WTC11 (cell line): ENCODE measurements at places on chromosomes 13 and 19.
A peak's percentile ranks its signal among the peaks of the same experiment; 100 is the strongest.

- no peak for DNase-seq
Measured at GRCh38 chr13:32940601-32941000, 75.6 kb upstream of the KL start.

GRCh38 chr13:36377826-36378468 is 31.8 kb upstream of the SPART start:
- no peak for DNase-seq

- no peak for DNase-seq
Measured at GRCh38 chr13:27971776-27972477, 2.8 kb upstream of the CDX2 start.

- DNase-seq = no peak
Measured at GRCh38 chr19:40592170-40592569, 9.0 kb upstream of the LTBP4 start.

GRCh38 chr13:93344048-93344705 is 117.6 kb downstream of the GPC6 start:
- no peak for DNase-seq

- no peak for DNase-seq
Measured at GRCh38 chr13:63614874-63615612, 2199.4 kb upstream of the PCDH20 start.

DNA sequence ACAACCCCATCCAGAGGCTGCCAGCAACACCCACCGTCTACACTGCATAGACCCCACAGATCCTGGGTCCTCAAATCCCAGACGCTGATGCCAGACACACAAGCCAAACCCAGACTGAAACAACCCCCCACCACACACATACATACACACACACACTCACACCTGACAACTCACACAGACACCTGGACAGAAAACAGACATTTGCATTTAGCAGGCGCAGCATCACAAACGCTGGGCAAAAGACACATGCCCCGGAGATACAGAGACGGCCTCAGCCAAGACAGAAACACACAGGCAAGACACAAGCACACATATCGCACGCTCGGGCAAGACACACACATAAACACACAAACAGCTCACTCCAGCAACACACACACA is 1.3 kb downstream of the BBC3 start:
- DNase-seq = no peak

DNA sequence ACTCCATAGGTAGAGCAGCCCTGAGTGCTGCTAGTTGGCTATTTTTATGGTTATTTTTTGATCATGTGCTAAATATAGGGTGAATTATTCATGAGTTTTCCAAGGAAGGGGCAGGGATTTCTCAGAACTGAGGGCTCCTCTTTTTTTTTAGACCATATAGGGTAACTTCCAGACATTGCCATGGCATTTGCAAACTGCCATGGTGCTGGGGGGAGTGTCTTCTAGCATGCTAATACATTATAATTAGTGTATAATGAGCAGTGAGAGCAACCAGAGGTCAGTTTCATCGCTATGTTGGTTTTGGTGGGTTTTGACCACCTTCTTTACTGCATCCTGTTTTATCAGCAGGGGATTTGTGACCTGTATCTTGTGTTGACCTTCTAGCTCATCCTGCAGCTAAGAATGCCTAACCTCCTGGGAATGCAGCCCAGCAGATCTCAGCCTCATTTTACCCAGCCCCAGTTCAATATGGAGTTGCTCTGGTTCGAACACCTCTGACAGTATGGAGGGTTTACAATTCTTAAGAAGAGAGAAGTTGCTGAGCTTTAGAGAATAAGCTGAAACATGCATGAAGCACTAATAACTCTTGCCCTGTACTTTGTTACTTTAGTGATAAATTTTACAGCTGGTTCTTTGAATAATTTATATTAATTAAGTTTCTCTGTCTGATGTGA is 31.7 kb downstream of the CEACAM1 start:
- no peak for DNase-seq

DNA sequence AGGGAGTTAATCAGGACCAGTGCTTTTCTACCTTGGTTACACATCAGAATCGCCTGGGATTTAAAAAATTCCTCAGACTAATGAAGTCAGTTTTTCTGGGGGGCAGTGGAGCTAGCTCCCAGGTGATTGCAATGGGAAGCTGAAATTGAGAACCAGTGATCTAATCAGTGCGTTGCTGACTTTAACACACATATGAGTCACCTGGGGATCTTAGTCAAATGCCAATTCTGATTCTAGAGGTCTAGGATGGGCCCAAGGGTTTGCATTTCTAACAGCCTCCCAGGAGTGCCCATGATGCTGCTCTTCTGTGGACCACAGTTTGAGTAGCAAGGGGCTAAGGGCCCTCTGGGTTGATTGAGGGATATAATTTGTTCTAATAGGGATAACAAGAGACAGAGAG is 54.5 kb downstream of the KL start:
- no peak for DNase-seq

- no peak for DNase-seq
Measured at GRCh38 chr13:28037399-28037798, 48.9 kb upstream of the URAD start.

DNA sequence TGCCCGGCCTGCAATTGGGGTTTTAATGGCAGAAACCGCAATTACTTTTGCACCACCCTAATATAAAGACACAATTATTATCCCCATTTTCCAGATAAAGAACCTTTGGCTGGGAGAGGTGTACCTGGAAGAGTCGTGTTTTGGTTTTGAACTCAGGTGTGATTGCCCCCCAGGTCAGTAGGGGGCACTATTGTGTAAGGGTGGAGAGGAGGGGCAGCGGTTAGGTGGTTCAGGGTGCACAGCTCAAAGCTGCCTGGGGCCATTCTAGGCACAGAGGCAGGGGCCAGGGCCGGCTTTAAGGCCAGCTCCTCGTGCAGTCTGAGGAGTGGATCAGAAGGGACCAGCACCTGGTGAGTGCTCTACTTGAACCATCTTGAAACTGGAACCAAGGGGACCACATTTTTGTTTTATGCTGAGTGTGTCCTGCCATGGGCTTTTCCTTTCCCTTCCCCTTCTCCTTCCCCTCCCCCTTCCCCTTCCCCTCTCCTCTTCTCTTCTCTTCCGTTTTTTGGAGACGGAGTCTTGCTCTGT is 5.8 kb upstream of the FCGRT start:
- DNase-seq = peak; percentile 89

GRCh38 chr13:73268306-73268705 is 209.5 kb downstream of the KLF5 start:
- no peak for DNase-seq

GRCh38 chr13:45974500-45974899 is 78.0 kb downstream of the ZC3H13 start:
- no peak for DNase-seq

- no peak for DNase-seq
Measured at GRCh38 chr13:26459276-26460131, 98.0 kb upstream of the WASF3 start.

GRCh38 chr13:41561170-41561569 is 103.8 kb downstream of the RGCC start:
- no peak for DNase-seq

DNA sequence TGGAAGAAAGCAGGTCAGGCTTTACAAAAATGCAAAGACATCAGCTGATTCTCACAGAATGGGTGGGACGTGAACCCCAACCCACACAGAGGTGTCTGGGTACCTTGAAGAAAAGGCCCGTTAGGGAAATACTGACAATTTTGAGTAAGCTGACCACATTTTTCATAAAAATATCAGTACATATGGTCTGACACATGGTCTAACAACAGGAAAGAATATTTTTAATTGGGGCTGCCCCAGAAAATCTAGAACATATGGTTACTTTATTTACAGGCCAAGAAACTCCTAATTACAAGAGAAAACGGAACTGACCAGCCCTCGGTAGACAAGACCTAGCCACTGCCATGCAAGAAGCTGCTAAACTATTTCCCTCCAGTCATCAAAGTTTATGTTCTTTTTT is 48.7 kb upstream of the ITM2B start:
- DNase-seq = no peak

- no peak for DNase-seq
Measured at GRCh38 chr19:54376610-54377285, 12.0 kb upstream of the LAIR1 start.

- DNase-seq = peak; percentile 90
Measured at GRCh38 chr19:40165362-40165937, 25.8 kb upstream of the MAP3K10 start.
